ENCODE measurements at places on chromosomes 2 and 18.
A peak's percentile ranks its signal among the peaks of the same experiment; 100 is the strongest.

- no peak for DNase-seq
Measured at GRCh38 chr2:165718610-165719210, 75.3 kb downstream of the GALNT3 start.

DNA sequence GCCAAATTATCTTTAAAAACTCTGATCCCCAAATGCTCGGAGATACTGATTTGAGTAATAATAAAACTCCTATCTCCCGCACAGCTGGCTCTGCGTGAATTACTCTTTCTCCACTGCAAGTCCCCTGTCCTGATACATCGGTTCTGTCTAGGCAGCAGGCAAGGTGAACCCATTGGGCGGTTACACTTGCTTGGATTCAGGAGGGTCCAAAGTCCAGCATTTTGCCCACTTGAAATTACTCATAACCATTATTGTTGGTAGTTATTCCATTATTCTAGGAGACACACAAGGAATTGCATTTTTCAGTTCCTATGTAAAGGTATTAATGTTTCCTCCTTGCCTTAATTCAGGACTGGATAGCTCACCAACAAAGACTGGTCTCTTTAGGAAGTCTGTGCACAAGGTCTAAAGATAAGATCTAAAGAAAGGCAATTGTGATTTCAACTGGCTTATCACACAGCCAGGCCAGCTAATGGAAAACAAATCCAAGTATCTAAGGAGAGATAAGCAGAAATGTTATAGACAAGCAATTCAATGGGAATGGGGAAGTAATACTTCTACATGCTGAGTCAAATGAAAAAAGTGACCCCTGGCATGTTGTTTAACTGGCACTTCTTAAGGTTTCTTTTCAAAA lies 23.2 kb upstream of the NPC1 start:
- DNase-seq: no peak

DNA sequence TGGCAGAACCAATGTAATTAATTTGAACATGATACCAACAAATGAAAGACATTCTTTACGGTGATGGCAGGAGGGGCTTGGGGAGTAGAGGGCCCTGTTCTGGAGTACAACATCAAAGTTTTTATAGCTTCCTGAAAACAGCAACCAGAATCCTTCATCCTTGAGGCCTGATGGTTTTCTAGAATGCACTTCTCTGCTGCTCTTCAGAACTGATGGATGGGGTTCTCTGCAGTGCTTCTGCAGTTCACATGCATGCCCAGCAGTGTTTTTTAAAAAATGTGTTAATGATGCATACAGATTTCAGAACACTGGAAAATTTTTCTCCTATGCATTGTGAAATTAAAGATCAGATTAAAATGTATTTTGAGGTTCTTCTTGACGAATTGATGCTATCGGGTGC lies 2.5 kb downstream of the LTBP1 start:
- no peak for DNase-seq

- no peak for DNase-seq
Measured at GRCh38 chr2:174716785-174717184, 47.5 kb downstream of the CHRNA1 start.

DNA sequence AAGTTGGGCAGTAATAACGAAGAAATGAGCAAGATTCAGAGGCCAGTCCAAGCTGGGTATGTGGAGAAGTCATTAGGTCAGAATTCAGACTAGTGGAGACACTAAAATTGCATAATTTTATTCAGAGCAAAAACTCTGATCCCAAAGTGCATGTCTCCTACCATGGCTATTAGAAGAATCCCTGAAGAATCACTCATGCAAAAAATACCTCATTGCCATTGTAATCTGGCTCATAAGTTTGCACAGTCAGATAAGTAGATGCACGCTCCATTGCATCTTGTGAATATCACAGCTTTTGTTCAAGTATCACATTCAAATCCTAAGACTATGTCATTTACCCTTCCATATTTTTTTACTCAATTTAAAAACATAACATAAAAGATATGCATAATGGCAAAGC lies 692.2 kb upstream of the KLHL29 start:
- DNase-seq: no peak

DNA sequence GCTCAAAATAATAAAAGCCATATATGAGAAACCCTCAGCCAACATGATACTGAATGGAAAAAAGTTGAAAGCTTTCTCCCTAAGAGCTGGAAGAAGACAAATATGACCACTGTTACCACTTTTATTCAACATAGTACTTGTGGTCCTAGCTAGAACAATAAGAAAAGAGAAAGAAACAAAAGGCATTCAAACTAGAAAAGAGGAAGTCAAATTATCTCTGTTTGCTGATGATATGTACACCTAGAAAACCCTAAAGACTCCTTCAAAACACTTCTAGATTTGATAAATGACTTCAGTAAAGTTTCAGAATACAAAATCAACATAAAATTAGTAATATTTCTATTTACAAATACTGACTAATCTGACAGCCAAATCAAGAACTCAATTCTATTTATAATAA lies 328.8 kb upstream of the GCFC2 start:
- DNase-seq: no peak

- no peak for DNase-seq
Measured at GRCh38 chr2:119744335-119744939, 15.3 kb upstream of the PTPN4 start.

DNA sequence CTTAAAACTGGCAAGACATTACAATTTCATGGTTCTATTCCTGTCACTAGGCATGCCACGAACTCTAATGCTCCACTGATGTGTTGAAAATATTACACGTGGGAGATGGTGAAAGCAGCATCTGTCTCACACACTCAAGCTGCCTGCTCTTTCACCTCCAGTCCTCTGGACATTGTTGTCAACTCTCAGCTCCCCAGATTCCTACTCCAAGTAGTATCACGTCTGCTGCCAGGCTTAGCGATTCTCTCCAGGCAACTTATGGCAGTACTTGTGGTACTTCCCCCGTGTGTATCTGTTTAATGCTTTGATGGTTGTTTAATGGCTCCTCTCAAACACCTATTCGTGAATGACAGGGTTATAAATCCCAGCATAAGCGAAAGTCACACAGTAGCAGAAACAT lies 103.8 kb downstream of the TMEFF2 start:
- DNase-seq: no peak

- no peak for DNase-seq
Measured at GRCh38 chr18:78970774-78971333, 8.8 kb upstream of the SALL3 start.

- peak; percentile 57 for DNase-seq
Measured at GRCh38 chr2:197113275-197113711, 186.8 kb upstream of the PGAP1 start.

DNA sequence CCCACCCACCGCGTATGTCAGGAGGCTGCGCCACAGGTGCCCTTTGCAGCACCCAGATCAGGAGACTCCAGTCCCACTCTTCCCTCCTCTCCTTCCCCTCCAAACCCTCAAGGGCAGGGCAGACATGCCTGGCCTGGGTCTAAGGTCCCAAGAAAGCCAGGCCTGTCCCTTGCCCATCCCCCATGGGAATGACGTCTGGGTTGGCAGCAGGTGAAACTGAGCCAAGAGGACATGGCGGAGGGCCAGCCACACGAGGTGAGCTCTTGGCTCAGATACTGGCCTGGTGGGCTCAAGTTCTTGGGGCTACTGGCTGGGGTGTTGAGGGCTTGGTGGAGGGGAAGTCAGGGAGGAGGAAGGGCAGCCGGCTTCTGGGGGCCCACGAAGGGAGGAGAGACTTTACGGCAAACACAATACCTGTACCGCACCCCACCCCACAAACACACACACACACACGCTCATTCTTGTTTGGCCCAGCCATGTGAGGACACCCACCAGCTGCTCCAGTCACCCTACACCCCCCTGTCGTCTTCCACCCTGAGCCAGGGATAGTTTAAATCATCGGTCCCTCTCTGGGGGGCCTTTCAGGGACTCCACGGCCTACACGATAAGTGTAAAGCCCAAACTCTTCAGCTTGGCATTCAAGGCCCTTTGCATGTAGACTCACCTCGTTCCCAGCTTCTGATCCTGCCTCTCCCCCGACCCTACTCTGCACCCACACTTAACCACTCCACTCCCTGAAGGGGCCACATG lies 24.1 kb upstream of the TNS1 start:
- DNase-seq: no peak

GRCh38 chr2:40797120-40797519 lies 345.2 kb upstream of the SLC8A1 start:
- no peak for DNase-seq

GRCh38 chr18:55861266-55861665 lies 273.3 kb upstream of the TCF4 start:
- peak; percentile 12 for DNase-seq

- DNase-seq: no peak
Measured at GRCh38 chr2:152782171-152782570, 63.8 kb downstream of the ARL6IP6 start.

DNA sequence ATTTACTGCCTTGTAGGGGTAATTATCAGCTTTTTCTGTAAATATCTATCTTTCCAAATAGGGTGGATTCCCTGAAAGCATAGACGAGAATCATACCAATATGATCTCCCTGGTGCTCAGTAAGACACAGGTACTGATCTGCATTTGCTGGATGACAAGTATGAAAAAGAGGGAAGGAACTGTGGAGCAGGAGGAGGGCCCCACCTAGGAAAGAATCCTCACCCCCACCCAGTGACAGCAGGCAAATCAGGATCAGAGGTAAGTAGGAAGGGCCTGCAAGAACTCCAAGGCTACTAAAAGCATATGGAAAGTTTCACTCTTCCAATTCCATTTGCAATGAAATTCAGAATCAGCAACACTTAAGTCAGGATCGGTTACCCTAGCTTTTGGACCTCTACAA lies 42.3 kb downstream of the METTL8 start:
- DNase-seq: no peak

DNA sequence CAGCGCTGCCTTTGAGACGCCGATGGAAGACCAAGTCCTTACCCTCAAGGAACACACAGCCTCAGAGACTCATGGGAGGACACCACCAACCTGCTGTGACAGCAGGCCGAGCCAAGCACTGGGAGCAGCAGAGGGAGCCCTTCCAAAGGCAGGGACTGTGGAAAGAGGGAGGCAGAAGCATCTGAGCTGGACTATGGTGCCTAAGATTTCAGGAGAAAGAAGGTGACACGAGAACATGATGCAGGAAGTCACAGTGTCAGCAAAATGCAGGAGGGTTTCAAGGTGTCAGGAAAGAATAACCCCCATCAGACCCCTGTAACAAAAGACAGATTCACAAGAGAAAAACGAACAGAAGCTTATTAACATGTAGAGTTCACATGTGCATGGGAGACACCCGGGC lies 24.2 kb upstream of the COX7A2L start:
- no peak for DNase-seq

GRCh38 chr2:85215448-85216401 lies 82.5 kb downstream of the TCF7L1 start:
- no peak for DNase-seq

DNA sequence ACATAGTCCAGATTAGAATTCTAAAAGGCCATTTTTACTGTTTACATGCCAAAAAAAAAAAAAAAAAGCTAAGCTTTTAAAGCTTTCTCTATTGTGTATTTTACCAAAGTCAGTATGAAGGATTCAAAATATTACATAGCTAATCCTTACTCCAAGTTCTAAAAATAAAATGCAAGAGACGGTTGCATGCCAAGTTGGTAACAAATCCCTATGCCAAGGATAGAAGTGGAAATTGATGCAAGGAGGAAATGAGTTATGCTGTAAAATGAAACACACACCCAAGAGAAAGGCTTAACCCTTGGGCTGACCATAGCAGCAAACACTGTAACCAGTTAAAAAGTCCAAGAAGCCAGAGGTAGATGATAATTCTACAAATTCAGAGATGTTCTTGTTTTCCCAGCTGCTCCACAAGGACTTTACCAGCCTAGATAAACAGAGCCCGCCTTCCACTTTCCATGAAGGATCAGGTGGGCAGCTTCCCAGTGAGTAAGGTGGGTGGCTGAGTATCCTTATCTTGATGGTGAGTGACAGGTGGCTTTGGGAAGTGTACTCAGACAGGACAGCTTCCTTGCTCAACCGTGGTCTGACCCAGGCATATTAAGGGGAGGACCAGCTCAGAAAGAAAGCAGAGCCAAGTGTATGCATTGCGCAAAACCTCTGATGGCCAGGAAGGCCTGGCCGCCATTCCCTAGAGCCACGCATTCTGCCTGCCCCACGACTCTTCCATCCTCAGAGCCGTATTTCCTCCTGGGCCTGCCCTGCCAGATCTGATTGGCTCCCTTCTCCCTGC lies 34.4 kb downstream of the ATP8B1 start:
- DNase-seq: no peak

- DNase-seq: no peak
Measured at GRCh38 chr2:73862987-73863386, 29.8 kb upstream of the ACTG2 start.

- DNase-seq: no peak
Measured at GRCh38 chr18:45412577-45412976, 202.7 kb upstream of the SLC14A2 start.

DNA sequence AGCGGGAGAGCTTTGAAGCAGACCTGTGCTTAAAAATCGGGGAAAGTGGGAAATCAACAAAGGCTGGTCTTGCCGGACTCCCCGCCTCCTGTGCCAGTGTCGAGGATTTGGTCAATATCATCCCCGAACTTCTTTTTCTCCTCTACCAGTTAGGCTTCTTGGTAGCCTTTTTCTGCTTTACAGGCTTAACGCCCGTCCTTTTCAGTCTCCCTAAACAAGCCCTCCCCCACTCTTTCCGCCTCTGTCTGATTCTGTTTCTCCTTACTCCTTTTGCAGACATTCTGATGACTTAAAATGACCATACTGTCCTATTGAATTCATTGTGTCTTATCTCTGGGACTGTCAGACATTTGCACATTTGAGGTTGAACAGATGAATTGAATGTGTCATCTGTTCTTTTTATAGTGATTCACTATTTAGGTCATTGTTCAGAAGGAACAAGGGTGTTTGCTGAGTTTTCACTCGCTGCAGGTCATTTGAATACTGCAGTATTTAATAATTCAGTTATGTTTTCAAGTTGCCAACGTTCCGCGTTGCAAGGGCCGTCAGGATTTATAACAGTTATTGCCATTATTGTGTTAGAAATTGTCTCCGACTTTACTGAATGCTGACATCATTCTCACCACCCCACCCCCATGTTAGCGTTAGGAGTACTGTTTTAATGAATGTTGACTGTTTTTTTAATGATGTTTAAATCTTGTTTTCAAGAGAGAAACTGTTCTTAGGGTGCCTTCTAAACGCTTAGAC lies 1.1 kb downstream of the ITGAV start:
- DNase-seq: peak; percentile 82

DNA sequence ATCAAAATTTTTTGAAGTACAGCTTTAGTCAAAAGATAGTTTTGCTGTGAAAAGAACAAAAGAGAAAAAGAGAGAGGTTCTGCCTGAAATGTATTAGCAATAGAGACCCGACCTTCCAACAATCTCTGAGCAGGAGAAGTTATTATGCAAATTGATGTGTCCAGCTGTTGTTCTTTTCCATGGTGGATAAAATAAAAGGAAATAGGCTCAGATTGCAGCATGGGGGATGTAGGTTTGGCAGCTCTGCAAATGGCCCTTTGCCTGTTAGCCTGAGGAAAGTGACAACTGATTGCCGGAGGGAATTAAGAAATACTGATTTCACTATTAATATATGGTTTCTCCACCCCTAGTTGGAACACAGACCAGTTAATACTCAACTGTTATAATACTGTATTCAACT lies 1283.2 kb upstream of the NXPH2 start:
- no peak for DNase-seq

GRCh38 chr2:169294001-169294675 lies 68.2 kb downstream of the LRP2 start:
- DNase-seq: no peak
